ENCODE measurements at places on chromosomes 1 and 21. TPM values are rescaled to one million over a fixed set of nuclear protein-coding genes. Genes with fewer than 3 reads are reported as not detected.

The SPAG17 gene
- total RNA-seq = not detected

The ADGRL4 gene
- 3.2 TPM for total RNA-seq

The FAM110D gene
- 6.6 TPM for total RNA-seq

The SPRR2F gene
- total RNA-seq = not detected

The NTRK1 gene
- not detected for total RNA-seq

The SH2D2A gene
- 13.5 TPM for total RNA-seq

The TRIM45 gene
- total RNA-seq = 28.9 TPM

The PPM1J gene
- total RNA-seq = not detected

The TNFRSF25 gene
- total RNA-seq = 31.0 TPM

Measured in Peyer's patch (tissue), 4 donors.